ENCODE measurements at places on chromosomes 3 and 15.

- no peak for DNase-seq
These were observed 301.3 kb downstream of the EDEM1 start for GRCh38 chr3:5488771-5489170.

DNA sequence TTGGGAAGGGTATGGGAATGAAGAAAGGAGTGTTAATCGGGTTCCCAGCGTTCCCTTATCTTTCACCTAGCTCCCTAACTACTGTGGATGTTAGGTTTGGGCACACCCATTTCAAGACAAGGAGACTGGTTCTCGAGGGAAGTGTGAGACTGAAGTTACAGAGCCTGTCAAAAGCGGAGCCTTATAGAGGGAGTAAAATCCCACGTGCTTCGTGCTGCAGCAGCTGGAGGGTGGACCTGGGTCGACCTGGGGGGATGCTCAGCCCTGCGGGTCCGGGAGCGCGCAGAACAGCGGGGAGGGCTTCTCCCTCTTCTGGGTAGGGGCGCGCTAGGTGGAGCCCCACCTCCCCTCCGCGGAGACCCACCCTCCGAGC lies 314 bp upstream of the TMED3 start:
- no peak for DNase-seq

DNA sequence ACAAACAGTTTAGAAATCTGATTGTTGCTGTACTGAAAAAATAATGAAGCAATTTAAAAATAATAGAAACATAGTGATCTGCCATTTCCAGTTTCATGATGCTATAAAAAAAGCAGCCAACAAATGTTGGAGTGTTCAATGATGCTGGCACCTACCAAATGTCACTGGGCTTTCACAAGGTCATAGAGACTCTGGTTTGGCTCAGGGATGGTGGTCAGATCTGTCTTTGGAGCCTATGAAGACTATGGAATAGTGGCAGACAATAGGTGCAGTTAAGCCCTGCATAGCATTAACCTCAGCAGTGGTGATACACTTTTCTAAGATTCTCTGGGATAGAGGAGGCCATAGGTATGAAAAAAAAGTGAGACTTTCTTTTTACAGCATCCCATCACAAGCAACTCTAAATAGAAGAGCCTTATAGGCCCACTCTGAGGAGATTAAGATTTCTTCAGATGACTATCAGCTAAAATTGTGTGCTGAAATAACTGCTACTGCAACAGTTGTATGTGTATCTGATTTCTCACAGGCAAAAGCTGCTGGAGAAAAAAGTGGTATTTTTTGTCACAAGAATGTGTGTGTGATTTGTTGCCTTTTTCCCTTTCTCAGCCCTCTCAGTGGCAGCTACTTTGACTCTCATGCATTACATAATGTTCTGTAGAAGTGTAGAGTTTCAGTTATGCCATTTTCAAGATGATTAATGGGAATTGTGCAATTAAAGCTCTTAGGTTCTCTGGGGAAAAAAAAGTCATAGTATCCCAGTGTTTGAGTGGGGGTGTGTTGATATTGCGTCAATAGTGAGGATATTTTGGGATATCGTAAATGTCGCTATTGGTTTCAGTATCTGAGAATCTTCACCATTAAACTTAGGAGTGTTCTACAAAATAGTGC lies 137.4 kb downstream of the MBNL1 start:
- no peak for DNase-seq

DNA sequence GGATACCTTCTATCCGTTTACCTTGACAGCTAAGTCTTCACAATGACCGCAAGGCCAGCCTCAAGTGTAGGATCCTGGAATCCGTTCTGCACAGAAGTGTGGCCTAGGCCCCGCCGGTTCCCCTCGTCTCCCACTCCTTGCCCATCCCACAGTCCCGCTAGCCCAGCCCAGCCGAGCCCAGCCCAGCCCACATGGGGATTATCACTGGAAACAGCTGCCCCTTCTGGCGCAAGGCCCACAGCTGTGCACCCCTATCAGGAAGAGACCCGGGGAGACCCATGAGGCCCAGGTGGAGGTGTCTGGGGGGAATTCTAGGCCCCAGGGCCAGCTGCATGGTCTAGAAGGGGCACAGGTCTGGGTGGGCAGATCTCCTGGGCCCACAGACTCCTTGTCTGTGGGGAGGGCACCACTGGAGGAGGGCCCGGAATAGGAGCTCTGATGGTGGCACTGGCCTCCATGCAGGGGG lies 27.9 kb upstream of the KLF13 start:
- DNase-seq = no peak

- DNase-seq = no peak
These were observed 2.8 kb downstream of the MAP4 start for GRCh38 chr3:48013288-48013980.

DNA sequence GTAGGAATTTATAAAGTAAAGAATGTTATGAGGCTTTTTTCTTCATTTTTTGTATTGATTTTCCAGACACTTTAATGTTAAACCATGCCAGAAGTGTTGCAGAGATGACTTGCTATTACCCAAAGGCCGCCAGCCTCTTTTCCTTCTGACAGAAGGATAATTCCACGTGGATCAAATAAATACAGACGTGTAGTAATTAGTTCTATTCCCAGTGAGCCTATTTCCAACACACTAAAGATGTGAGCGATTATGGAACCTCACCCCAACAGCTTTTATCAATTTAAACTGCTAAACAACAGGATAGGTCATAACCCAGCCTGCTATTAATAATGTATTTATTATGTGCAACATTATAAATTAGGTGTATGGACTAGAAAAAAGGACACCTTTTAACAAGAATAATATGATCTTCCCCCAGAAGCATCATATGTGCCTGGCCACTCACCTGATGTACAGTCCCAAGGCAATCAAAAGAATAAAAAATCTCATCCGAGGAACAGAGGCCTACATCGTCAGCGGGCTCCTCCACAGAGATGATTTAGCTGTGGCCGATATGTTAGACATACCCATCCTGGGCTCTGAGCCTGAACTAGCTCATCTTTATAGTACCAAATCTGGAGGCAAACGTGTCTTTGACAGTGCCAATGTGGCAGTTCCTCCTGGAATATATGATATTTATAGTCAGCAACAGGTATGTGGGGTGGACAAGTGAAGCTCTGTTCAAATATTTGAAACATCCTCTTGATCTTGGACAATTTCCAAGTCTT lies 125.9 kb upstream of the C15orf61 start:
- DNase-seq = no peak

DNA sequence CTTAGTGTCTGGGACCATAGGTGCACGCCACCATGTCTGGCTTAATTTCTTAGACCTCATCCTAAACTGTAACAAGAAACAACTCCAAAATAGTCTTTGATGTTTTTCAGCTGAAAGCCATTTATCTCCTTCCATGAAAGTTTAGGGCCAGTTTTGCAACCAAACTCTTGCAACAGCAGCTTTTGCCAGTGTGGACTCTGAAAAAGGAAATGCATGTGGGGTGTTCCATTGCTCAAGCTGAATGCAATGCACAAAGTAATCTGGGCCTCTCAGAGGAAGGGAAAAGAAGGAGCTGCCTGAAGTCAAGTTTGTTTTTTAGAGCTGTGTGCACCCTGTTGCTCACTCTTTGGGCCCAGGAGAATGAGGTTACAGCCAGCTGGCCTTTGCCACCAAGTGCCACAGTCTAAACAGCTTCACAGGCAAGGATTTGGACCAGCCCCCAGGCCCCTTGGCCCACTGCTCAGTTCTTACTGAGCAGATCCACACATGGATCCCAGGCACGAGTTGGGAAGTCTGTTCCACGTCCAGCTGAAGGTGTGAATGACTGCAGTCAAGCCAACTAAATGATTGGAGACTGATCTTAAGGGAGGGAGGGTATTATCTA lies 212.3 kb upstream of the LRRFIP2 start:
- no peak for DNase-seq

- DNase-seq = peak; percentile 25
These were observed 89.3 kb downstream of the SLCO3A1 start for GRCh38 chr15:91942720-91943394.

GRCh38 chr3:183822631-183823030 lies 2.7 kb downstream of the MAP6D1 start:
- peak; percentile 16 for DNase-seq

DNA sequence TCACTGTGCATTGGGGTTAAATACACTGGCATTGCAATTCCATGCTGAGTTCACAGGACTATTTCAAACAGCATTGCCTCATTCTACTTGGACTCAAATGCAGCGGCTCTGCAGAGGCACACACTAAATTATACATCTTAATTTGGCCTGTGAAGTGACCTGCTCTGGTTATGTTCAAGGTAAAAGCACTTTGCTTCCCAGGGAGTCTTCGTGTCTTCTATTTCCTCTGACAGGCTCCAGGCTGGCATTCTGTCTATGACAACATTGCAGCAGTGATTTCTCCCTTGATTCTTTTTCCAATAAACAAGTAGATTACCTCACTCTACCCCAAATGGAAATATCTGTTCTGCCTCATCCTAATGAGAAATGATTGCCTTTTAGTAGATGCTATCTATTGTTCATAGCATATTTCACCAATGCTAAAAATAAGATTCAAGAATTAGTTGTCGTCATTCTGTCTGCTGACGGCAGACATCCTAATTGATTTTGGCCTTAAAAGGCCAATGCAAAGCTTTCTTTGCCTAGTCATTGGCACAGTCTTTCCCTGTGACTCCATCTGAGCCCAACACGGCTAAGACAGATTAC lies 33.8 kb downstream of the FMN1 start:
- no peak for DNase-seq

DNA sequence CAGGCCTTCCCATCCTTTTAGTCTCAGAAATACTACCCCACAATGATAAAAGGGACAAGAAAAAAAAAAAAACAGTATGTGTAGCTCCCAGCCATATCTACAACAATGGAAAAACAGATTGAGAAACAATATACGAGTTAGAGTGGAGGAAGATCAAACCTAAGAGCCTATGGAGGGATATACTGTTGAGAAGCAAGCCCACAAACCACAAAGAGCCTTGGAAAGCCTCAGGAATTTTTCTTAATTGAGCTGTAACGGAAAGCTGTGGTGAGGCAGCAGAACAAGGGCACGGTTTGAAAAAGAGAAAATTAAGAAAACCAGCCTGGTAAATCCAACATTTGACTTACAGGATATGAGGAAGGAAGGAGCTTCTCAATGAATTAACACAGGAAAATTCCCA lies 21.4 kb downstream of the KPNA1 start:
- no peak for DNase-seq

DNA sequence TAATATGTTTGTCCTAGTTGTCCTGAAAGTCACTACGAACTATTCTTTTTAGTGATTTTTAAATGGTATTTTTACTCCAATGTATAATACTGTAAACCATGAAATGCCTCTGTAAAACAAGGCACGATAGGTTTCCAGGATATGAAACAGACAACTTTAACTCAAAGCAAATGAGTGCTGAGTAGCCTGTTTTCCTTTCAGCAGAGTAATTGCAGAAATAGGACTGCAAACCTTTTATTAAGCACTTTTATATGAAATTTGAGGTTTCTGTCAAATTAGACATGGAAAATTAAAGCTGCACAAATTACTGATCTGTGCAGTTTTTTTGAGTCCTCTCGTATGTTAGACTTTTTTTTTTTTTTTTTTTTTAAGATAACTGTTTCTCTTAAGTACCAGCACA lies 16.2 kb downstream of the AKAP13 start:
- DNase-seq = no peak

DNA sequence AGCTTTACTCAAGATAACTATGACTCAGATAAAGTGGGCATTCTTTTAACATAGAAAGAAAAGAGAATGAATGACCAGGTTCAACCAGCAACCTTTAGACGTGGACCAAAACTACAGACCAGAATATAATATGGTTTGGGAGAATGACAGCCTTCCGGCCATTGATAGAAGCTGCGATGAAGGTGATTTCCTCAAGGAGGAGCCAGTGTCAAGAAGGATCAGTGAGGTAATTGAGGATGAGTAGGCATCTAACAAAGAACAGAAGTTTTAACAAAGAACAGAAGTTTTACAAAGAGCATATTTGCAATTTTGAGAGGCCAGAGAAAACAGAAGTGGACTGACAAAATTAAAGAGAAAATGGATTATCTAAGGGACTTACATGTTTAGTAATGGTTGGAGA lies 289.0 kb upstream of the AGTR1 start:
- DNase-seq = no peak

DNA sequence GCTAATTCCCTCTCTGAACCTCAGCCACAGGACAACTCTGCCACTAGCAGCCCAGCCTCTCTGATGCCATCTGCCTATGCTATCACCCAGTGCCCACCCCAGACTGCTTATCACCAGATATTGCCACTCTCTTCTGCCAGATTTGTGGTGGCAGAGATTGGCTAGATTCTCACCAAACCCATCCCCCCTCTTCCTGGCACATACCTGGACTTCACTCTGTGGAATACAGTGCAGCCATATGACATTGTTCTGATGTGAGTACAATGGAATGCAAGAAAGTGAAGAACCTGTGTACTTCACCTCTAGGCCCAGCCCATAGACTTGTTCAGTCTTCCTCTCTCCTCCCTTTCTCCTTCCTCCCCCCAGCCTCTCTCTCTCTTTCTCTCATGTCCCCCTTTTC lies 46.9 kb upstream of the NTRK3 start:
- no peak for DNase-seq

- no peak for DNase-seq
These were observed 53.0 kb upstream of the CTDSPL start for GRCh38 chr3:37808656-37809055.

DNA sequence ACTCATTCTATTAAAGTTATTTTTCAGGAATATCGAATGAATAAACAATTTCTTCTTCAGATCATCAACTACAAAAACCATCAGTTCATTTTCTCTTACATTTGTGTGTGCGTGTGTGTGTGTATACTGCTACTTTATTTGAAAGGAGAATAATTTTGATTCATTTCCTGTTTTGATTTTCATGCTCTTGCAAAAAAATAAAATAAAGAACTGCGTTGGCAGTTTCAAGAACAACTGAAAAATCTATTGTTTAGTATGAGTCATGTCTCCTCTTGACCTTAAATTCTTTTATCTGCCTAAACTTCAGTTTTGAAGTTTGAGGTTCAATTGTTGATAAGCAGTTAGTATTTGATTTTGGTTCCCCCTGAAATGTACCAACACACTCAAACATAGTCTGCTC lies 540.8 kb downstream of the FGF12 start:
- no peak for DNase-seq

- no peak for DNase-seq
These were observed 389.6 kb downstream of the MFSD1 start for GRCh38 chr3:159191447-159191846.

GRCh38 chr3:129952556-129953355 lies 21.8 kb upstream of the TRH start:
- DNase-seq = no peak

DNA sequence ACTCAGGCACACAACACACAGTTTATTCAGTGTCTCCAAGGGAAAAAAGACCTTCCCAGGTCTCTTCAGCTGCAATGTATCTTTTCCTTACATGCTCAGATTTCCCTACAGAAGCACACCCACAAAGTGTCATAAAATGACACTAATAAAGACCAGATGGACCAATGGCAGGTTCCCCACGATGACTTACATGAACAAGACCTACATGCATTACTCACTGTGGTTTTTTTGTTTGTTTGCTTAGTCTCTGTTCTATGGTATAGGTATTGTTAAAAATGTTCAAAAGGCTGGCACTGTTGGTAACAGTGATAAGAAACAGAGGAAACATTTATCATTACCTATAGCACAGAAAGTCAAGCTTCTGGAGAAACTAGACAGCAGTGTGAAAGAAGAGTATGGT lies 318.2 kb upstream of the TMCO5A start:
- no peak for DNase-seq

GRCh38 chr3:101091489-101091888 lies 98.3 kb upstream of the ABI3BP start:
- DNase-seq = no peak
